SIG-M5 (cell line): ENCODE measurements at places on chromosomes 11 and 22.

- DNase-seq = no peak
Observed at GRCh38 chr22:27424319-27424718, 377.2 kb downstream of the MN1 start.

DNA sequence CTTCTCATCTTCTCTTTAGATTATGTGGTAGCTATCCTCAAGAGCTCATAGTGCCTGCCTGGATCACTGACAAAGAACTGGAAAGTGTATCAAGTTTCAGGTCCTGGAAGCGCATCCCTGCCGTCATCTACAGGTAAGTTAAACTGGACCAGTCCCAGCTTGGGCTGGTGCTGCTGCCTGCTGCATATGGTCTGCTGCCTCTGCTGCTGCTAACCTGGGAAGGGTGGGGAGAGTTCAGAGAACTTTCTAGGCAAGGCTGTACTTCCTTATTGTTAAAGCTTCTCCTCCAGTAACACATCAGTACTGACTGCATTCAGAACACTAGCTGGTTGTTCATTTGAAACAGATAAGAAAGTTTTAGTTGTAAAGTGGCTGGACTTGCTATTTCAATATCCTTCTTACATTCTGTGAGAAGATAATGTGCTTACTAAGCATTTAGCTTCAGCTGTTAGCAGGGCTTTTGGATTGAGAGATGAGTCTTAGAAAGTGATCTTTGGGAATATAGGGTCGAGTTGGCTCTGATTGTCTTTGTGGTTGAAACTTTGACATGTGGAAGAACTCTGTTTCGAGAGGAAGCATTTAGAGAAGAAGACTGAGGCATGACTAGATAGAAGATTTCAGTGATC, 77.3 kb upstream of the HORMAD2 start:
- DNase-seq = no peak

GRCh38 chr11:69500285-69501120, 19.0 kb downstream of the LINC01488 start:
- no peak for DNase-seq

- DNase-seq = no peak
Observed at GRCh38 chr22:26367402-26368245, 61.4 kb upstream of the ASPHD2 start.

DNA sequence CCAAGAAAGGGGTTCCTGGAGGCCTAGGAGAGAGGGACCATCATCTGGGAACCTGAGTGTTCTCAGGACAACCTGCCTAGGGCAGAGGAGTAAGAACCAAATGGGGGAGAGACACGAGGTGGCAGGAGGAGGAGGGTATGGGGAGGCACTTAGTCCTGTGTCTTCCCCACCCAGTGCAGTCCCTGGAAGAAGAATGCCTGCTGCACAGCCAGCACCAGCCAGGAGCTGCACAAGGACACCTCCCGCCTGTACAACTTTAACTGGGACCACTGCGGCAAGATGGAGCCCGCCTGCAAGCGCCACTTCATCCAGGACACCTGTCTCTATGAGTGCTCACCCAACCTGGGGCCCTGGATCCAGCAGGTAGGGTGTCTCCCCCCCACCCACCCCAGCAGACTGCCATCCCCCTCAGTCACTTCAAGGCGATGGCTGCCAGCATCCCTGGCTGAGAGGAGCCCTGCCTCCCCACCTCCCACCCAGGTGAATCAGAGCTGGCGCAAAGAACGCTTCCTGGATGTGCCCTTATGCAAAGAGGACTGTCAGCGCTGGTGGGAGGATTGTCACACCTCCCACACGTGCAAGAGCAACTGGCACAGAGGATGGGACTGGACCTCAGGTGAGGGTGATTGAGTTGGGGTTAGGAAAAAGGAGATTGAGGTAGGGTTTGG, 3.7 kb upstream of the INPPL1 start:
- DNase-seq = no peak
